ENCODE measurements at places on chromosomes 2 and 18. TPM values are rescaled to one million over a fixed set of nuclear protein-coding genes. Genes with fewer than 3 reads are reported as not detected.

The FEV gene
- total RNA-seq = not detected

The MARCO gene
- total RNA-seq = not detected

The CCDC141 gene
- total RNA-seq = 19.5 TPM

The CD8B gene
- total RNA-seq = 423 TPM

The MC5R gene
- total RNA-seq = not detected

The ZNF396 gene
- total RNA-seq = 0.60 TPM

GRCh38 chr2:172545408-172546075 is 10.3 kb upstream of the PDK1 start:
- DNase-seq = no peak

DNA sequence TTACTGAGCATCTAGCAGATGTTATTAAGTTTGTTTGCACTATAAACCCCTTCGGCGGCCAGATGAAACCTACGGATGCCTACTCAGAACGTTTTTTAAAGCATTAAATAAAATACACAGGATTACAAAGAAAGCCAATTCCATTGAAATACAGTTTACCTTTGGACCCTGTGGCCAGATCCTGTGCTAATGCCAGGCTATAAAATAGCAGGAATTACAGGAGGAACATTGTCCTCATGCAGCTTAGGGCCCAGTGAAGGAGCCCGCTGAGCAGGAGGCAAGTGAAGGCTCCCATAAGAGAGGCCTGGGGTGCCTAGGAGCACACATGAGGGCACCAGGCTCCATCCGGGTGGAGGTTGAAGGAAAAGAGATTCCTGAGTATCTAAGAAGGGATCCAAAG is 310.4 kb downstream of the MTX2 start:
- no peak for DNase-seq

DNA sequence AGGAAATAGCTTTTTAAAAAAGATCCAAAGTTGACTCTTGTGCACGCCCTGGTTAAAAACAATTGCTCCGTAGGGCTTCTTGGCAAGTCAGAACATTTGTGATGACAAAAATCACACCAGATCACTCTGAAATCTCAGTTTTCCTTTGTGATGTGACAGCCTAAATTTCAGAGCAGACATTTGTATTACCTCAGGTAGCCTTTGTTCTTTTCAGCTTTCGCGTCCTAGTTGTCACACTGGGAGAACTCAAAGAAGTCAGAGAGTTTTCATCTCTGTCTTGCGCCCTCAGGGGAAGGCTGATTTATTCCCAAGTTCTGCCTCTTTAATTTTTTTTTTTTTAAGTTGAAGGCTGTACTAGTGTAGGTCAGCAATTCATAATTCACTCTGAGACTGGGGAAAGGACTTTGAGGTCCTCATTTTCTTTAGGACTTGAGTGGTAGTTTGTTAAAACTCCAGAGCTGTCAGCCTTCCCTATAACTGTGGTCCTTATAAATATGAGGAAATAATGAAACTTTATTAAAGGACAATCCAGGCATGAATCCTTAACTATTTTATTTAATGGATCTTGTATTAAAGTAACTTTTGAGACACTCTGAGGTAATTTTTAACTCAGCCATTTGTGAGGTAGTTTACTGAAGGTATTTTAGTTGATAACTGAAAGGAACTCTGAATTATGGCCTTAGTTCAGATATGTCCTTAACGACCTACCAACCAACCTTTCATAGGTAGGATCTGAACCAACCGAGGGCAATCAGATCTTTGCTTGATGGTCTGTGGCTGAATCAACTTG is 525.1 kb upstream of the FAM98A start:
- DNase-seq = no peak

DNA sequence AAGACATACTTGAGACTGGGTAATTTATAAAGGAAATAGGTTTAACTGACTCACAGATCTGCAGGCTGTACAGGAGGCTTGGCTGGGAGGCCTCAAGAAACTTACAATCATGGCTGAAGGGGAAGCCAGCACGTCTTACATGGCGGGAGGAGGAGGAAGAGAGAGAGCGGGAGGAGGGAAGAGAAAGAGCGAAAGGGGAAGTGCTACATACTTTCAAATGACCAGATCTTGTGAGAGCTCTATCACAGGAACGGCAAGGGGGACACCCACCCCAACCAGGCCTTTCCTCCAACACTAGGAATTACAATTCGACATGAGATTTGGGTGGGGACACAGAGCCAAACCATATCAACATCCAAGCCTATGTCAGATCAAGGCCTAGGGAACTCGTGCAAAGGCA is 24.2 kb downstream of the MYL12B start:
- no peak for DNase-seq

DNA sequence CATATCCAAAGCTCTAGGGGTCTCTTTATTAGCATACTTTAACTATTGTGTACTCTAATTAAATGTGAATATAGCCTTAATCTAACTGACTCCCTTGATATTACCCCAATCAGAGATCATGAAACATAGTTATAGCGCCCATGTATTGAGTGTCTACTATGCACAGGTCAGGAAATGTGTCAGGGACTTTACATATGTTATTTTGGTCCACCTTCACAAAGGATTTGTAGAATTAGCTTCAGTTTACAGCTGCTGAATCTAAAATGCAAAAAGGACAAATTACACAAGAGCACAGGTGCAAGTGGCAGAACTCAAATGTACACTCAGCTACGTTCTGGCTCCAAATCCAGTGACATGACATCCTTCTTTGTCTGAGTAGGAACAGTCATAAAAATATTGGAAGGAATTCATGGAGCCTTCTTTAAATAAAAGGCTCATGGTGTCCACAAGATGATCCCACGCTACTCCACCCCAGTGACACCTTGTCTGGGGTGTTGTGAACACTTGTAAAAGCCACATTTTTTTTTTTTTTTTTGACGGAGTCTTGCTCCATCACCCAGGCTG is 38.7 kb upstream of the ATL2 start:
- no peak for DNase-seq

DNA sequence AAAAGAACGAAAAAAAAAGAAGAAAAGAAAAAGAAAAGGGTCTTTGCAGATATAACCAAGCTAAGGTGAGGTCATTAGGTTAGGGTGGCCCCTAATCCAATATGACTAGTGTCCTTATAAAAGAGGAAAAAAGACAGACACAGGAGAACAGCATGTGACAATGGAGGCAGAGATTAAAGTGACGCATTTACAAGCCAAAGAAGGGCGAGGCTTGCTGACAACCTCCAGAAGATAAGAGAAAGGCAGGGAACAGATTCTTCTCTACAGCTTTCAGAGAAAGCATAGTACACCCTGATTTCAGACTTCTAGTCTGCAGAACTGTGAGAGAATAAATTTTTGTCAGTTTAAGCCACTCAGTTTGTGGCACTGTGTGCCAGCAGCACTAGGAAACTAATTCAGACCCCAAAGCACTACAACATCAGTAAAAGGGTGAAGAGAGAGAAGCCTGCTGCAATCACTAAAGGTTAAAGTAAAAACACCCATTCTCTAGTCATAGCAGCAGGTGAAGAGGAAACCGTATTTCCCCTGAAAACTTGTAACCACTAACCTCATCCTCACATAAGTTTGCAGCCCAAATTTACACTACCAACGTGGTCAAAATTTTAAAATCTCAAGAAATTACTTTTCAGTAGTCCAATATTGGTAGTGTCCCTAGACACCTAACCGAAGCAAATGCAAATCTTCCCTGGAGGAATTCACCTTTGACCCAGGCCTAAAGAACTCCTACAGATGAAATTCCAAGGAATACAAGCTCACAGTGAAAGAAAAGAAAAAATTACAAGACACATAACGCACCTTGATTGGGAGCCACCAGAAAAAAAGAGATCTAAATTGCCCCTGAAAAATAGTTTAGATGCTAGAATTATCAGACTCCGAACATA is 17.5 kb downstream of the REEP1 start:
- no peak for DNase-seq

GRCh38 chr2:174608866-174609214 is 11.2 kb upstream of the WIPF1 start:
- DNase-seq = peak; percentile 32

DNA sequence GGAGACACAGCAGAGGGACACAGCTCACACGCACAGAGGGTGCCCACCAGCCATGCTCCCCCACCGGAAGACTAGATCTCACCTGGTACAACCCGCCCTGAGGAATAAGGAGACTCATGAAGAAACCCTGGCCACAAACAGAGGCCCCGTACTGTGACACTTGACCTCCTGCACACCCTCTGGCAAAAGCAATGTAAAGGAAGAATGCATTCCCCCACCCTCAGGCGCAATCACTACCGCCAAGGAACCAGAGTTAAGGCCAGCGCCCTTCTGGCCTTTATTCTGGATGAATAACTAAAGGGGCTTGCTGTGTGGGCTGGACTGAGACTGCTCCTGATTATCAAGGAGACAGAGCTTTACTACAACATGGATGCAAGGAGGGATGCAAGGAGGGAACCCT is 509.2 kb upstream of the SPHKAP start:
- DNase-seq = no peak

- no peak for DNase-seq
Measured at GRCh38 chr2:193743089-193743488, 1548.4 kb upstream of the TMEFF2 start.

DNA sequence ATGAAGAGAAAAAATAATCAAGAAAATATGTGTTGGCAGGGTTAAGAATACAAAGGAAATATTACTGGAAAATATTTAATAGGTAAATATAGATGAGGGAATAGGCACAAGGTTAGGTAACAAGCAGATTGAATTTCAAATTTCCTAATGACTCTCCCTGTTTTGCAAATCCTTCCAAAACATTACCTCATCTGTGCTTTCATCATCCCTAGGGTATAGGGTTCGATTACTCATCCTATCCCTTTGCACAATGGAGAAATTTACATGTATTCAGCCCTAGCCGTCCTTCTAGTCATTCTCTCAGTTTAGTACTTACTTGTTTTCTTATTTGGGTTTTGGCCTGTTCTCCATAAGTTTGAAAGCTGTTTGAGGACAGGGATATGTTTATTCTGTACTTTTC is 864.6 kb upstream of the FSHR start:
- no peak for DNase-seq

DNA sequence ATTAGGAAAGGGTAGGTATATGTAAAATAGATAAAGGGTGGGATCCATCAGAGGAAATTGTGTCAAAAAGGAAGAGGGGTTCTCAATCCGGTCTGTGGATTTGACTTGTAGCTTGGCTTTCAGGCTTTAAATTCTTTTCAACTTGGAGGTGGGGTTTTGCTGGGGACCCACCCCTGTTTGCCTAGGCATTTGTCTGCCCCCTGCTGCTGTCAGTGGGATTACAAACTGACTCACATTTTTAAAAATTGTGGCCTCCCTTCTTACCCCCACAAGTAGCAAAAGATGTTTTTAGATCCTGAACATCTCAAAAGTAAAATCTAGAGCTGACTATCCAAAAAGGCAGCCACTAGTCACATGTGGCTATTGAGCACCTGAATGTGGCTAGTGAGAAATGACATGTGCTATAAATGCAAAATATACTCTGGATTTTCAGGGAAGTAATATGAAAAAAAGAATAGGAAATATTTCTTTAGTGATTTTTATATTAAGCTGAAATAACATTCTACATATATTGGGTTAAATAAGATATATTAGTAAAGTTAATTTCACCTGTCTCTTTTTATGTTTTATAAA is 178.9 kb downstream of the GFPT1 start:
- no peak for DNase-seq

GRCh38 chr2:190592831-190593230 is 56.1 kb upstream of the NAB1 start:
- no peak for DNase-seq

- DNase-seq = no peak
Measured at GRCh38 chr2:138028538-138028937, 64.3 kb downstream of the HNMT start.

DNA sequence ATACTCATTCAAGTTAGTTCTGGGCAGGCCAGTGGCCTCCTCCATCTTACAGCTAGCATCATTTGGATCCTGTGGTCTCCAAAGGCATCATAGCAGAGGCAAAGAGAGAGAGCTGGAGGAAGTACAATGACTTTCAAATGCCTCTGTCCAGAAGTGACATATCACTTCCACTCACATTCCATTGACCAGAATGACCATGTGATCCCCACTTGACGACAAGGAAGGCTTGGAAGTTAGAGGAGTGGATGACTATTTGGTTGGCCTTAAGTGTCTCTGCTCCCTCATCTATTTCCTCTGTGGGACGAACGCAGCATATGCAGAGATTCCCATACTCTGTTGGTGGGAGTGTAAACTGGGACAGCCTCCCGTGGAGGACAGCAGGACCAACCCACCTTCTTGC is 27.8 kb upstream of the MLPH start:
- DNase-seq = no peak

GRCh38 chr2:237431372-237431771 is 17.4 kb upstream of the COL6A3 start:
- DNase-seq = no peak

GRCh38 chr2:29629495-29629894 is 291.9 kb downstream of the ALK start:
- no peak for DNase-seq

GRCh38 chr2:226544596-226545210 is 254.9 kb downstream of the IRS1 start:
- DNase-seq = no peak

DNA sequence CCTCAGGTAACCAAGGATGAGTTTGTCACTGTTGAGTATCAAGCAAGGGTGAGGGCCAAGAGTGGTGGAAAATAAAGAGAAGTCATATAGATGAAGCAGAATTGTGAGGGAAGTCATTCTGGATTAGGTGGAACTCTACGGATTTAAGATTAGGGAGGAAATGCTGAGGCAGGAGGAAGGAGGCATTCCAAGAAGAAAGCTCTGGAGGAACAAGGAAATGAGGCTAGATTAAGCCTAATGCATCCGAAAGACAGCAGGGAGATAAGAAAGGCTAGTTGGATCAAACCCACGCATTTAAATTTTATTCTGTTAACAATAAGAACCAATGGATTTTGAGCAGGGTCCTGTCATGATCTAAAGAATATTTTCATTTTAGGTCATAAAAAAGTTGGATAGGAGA is 681.2 kb downstream of the EPHA4 start:
- DNase-seq = no peak

GRCh38 chr2:136215908-136216472 is 98.0 kb upstream of the CXCR4 start:
- no peak for DNase-seq

DNA sequence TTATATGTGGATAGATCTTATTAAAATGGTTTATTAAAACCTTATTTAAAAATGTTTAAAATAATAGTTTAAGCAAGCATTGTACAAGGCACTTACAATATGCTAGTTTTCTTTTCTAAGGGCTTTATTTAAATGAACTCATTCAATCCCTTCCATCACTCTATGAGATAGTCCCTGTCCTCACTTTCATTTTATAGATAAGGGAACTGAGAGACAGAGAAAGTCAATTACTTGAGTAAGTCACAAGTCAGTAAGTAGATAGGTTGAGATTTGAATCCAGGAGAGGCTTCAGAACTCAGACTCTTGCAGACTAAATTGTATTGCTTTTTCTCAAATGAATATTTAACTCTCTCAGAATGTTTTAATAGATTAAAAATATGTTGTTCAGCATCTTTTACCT is 95.2 kb downstream of the KLHL14 start:
- DNase-seq = no peak

DNA sequence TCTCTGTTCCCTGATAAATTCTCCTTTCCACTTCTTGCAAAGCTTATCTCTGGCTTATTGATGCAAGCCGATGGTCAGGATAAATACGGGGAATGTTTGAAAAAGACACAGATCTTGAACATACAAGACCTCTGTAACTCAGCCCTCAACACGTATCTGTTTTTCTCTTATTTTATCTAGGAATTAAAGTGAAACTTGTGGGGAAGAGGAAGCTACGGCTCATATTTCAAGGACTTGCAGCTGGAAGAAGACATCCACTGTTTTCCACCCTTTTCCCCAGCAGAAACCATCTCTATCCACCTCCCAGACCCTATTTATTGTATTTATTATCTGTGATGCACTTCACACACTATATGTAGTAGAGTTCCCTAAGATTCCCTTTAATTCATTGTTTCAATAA is 98.4 kb upstream of the TANK start:
- DNase-seq = no peak
